NCI-H1105 (cell line): ENCODE measurements at places on chromosomes 1 and 21.

GRCh38 chr21:31426235-31426797, 82.3 kb upstream of the TIAM1 start:
- DNase-seq, result no peak

DNA sequence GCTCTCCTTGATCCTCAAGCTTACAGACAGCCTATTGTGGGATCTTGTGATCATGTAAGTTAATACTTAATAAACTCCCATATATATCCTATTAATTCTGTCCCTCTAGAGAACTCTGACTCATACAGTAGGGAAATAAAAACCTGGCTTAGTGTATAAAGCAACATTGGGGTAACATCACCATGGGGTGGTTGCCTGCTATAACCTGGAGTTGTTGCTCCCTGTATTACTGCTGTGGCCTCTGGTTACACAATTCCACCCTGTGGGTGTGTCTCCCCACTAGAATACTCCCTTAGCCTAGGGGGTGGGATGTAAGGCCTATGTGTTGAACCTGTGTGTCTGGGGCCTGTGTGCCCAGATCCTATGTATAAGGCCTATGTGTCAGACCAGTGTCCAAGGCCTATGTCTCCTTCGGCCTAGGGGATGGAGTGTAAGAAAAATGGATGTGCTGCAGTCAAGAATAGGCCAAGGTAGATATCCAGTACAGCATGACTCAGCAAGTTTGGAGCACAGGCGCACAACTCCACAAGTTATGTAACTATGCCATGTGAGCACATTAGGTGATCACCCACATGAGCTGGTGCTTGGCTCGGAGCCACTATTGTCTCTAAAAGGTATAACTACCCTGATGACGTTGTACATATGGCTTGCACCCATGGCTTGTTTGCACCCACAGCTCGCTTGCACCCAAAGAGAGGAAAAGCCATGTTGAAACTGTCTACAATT, 96.8 kb upstream of the C1orf21 start:
- peak; percentile 3 for DNase-seq

- no peak for DNase-seq
These were observed 33.5 kb downstream of the ASH1L start for GRCh38 chr1:155529109-155529508.

DNA sequence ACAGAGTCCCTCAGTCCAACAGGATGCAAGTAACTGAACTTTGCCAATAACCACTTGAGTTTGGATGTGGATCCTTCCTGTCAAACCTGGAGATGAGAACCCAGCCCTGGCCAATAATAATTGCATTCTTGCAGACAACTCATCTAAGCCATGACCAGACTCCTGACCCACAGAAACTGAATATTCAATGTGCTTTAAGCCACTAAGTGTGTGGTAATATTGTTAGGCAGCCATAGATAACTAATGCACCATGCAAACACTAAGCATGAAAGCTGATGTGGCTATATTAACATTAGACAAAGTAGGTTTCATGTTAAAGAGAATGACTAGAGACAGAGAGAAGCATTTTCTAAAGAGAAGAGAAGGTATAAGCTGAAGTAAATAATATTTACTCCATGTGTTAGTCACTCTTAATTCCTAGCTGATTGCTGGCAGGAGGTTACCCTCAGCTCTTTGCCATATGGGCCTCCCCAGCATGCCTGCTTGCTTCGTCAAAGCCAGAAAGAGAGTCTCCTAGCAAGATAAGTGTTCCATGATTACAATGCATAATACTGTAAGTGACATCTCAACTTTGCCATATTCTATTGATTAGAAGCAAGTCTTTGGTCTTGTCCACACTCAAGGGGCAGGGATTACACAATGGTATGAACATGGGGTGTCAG, 276.4 kb upstream of the PLXNA2 start:
- DNase-seq, result no peak

- peak; percentile 40 for DNase-seq
These were observed 93.7 kb downstream of the TTC3 start for GRCh38 chr21:37166733-37167132.

DNA sequence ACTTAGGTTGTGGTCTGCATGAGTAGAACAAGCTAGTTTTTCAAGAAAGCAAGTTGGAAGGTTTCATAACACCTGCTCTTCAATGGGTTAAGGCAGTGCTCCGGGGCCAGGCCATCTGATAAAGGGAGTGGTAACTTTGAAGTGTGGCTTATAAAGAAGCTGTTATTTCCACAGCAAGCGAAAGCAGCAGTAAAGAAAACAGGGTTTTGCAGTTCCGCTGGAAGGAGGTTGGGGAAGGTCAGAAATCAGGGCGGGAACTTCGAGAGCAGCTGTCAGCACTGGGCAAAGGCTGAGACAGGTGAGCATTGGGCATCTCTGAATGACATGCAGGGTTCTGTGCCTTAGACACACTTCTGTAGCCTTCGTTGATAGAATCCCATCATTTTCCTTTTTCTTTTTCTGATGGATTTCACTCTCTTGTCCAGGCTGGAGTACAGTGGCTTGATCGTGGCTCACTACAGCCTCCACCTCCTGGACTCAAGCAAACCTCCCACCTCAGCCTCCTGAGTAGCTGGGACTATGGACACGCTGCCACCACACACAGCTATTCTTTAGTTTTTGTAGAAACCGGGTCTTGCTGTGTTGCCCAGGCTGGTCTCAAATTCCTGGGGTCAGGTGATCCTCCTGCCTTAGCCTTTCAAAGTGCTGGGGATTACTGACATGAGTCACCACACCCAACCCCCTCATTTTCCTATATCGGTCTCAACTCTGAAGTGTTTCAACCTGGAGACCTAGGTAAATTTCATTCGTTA, 20.5 kb downstream of the TMEM51 start:
- no peak for DNase-seq
